Aorta (tissue), 5 donors: ENCODE measurements at places on chromosomes 11 and 22.

GRCh38 chr11:130980071-130980862 is 64.0 kb upstream of the SNX19 start:
- DNase-seq: no peak

GRCh38 chr22:48209473-48210197 is 1447.2 kb downstream of the TBC1D22A start:
- no peak for DNase-seq

DNA sequence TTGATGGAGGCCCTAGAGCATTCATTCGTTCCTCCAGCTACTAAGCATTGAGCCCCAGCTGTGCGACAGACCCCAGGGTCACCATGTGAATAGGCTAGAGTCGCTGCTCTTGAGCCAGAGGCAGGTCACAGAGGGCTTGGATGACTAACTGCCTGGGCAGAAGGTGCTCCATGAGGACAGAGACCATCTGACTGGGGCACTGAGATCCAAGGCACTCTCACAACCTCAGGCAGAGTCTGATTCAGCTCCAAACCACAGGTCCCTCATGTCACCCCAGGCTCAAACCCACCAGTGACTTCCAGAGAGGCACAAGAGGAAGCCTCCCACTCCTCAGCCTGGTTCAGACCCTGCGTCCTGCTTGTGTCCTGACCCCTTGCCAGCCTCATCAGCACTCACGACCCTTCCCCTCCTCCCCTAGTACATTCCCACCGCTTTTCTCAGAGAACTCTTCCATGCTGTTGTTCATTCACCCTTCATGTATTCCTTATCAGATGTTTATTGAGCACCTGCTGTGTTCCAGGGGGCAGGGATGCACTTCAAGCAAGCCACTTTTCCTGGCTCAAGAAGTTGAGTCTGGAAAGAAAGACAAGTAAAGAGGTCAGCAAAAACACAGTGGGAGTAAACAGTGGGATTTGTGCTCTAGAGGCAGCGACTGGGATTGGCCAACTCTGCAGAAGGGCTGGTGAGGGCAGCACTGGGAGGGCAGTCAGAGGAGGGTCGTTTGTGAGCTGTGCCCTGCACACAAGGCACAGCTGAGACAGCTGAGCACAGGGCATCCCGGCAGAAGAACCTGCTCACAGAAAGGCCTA is 9.3 kb downstream of the OAF start:
- DNase-seq: no peak

DNA sequence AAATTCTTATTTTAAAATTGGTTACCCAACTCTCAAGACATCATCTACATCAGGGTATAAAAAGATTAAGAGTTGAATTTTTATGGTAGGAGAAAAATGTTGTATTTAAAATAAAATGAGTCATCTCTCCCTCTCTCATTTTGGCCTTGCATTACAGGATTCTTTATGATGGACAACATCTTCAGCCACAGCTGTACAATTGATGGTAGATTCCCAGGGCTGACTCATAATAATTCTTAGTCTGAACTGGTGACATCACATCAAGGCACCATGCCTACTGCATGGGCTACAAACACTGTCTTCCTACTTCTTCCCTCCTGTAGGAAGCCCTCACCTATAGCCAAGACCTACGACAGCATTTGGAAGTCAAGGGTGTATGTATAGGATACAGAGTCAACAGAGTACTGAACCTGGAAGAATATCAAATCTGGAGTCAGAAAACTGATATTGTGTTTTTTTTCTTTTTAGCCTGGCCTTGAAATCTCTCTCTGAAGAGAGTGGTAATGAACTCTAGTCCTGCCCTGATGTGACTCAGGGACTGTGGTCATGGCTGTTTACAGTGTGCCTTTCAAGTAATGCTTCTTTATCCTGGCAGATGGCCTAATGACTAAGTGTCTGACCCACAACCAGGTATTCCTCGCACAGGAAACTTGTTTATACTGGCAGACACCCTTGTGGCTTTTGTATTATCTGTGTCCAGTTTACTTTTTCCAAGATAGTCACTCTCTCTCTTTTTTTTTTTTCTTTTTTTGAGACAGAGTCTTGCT is 32.5 kb downstream of the MRGPRX2 start:
- no peak for DNase-seq

DNA sequence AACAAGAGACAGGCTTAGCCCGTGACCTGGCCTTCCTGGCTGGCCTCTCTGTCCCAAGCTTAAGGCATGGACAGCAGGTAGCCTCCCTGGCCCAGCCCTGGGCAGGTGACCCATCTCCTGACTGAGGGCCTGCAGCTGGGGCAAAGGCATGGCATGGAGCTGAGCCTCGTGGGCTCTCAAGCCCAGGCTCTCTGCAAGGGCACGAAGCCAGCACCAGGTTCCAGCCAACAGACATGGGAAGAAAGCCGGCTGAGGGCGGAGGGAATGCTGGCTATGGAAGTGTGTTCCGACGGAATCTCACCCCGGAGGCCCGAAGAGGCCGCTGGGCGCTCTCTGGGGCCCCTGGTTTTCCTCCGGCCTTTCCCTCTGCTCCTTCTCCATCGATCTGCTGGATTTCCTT is 12.9 kb downstream of the DNAL4 start:
- DNase-seq: no peak

- DNase-seq: no peak
Observed at GRCh38 chr11:129455756-129456655, 80.4 kb downstream of the BARX2 start.

DNA sequence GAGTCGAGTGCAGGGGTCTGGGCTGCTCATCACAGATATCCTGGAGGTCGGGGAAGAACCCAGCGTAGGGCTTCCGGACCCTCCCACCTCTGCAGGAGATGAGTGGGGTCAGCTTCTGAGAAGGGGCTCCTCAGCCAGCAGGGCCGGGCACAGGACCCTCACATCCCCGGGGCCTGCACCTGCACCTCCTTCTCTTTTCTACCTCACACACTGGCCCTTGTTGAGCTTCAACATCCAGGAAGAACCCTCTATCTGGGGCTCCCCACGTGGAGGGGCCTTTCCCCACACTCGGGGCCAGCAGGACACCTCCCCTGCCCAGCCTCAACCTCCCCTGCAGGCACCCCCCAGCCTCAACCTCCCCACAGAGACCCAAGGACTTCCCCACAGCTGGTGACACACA is 299.4 kb downstream of the CTTN start:
- no peak for DNase-seq

DNA sequence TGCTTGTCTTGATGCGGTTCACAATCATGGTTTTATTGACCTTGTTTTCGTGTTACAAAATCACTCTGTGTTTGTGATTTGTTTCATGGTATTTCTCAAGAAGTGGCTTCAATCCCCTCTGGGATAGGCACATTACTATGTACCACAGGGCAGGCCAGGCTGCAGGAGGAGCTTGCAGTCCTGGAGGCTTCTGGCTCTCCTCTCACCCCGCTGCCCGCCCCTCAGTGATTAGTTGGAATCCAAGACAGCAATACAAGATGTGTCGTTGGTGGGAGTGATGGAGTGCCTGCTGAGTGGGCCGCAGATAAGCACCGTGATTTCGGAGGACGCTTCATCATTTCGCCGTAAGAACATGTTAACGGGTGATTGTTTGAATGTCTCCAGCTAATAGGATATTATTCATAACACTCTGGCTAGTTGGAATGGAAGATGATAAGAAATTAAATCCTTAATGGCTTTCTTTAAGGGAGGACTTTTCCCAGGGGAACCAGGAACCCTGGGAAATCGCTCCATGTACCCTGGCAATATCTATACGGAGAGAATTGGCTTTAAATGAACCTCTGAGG is 384.4 kb downstream of the MIAT start:
- no peak for DNase-seq
